ENCODE measurements at places on chromosomes 2 and 18.

DNA sequence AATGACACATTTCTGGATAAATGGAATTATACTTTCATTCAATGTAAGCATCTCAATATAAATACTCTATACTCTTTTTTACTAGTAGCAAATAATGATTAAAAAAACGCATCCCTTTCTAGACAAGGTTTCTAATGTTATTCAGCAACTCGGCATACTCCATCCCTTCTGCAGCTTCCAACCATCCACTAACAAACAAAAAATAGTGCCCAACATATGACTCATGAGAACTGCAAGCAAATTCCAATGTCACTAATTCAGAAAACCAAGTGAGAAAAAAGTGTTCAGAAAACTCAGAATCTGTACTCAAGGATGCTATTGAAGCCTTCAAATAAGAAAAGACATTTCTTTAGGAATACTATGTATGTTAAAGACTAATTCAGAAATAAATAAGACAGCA is 140.0 kb downstream of the BAZ2B start:
- peak; percentile 20 for DNase-seq

DNA sequence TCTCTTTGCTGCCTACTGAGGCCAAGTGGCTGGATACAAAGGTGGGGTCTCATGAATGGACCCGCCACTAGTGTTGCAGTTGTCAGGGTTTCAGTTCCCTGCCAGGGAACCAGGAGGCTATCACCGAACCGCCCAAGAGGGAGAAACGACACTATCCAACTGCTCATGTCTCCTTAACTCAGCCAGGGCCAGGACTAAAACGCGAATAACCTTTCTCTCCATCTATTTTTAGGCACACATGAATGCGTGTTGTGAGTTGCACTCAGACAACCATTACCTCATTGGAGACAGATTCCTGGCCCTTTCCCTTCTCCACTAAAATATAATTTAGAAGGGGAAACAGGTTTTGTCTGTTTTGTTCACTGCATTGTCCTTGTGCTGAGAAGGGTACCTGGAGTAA is 559.5 kb downstream of the SOCS6 start:
- no peak for DNase-seq

GRCh38 chr18:28522236-28522635 is 345.3 kb upstream of the CDH2 start:
- DNase-seq: no peak

- DNase-seq: no peak
Observed at GRCh38 chr2:106805716-106806115, 80.3 kb downstream of the ST6GAL2 start.

DNA sequence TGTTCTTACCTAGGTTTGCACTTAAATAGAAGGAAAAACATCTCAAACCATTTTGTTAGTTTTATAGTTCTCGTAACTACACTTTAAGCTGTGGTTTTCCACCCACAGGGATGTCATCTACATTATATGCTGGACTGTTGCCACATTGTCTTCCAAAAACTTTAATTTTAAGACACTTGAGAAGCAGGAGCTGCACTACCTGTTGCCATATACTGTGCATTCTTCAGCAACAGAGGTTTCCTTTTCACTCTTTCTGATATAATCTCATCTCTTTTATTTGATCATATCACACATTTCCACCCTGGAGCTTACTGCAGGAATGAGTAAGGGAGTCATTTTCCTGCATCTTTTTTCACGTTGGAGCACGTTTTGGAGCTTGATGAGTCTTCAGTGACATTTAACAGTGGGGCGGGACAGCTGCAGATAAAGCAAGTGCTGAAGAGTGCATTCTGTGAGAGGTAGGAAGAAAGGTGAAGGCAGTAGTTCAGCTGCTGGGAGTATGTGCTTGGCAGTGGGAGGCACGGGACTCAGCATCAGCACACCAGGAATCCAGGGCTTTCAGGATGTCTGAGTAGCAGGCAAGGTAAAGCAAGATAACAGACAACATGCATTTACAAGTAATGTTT is 3.8 kb downstream of the LIMS1 start:
- DNase-seq: peak; percentile 24

Measured in GM23248 (cell line).